NB4 (cell line): ENCODE measurements at places on chromosomes 12 and 14.

GRCh38 chr14:71372411-71372838, 465.2 kb downstream of the PCNX1 start:
- DNase-seq: no peak

DNA sequence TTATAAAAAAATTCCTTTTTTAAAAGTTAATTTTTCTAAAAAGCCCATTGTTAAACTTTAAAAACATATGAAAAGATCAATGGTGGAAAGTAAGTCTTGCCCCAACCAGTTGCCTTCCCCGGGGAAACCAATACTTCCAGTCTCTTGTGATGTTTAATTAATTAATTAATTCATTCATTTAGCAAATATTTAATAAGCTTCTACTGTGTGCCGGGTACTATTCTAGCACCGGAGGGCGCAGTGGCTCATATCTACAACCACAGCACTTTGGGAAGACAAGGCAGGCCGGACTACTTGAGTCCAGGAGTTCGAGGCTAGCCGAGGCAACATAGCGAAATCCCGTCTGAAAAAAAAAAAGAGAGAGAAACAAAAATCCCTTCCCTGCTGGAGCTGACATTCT, 87.4 kb downstream of the HECTD4 start:
- peak; percentile 24 for DNase-seq

- no peak for DNase-seq
Measured at GRCh38 chr14:36227802-36228201, 51.3 kb upstream of the PTCSC3 start.

DNA sequence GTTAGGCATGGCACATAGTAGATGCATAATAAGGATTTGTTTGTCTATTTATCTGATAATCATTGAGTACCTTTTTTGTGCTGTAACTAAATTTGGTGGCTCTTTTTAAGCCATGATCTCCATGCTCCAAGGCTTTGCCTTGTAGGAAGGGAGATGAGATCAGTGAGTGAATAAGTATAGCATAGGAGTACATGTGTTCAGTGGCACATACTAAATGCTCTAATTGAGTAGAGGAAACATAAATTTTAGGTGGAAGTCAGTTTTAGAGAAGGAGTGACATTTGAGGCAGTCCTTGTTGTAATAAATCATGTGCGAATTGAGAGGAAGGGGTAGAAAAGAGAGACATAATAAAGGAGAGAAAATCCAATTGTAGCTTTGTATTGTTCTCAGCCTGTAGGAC, 482.6 kb downstream of the NRXN3 start:
- no peak for DNase-seq

DNA sequence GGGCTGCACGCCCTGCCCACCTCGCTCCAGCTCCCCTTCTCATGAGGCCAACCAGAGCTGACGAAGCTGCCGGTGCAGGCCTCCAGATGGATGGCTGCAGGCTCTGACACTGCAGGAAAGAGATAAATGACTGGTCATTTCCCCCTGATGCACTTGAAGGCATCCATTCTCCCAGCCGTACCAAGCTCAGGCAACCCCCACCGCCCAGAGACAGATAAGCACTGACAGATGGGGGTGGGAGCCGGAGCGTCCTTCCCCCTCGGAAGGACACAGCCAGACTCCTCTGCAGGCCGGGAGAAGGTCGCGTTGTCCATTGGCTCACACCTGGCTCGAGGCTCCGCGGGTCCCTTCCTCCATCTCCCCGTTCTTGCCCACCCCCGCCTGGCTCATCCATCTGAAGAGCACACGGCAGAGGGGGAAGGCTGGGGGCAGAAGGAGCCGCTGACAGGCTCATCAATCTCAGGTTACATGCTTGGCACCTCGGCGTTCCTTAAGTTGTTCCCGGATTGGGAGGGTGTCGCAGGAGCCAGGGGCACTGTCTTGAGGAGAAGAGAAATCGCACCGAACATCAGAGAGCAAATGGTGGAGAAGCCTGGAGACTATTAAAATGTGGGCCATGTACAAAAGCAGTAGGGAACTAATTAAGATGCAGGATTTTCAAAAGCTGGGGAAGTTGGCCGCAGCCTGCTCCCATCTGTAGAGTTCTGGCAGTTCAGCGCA, 151.6 kb downstream of the DPF3 start:
- no peak for DNase-seq

- DNase-seq: no peak
Measured at GRCh38 chr12:110657747-110658146, 31.2 kb downstream of the HVCN1 start.

DNA sequence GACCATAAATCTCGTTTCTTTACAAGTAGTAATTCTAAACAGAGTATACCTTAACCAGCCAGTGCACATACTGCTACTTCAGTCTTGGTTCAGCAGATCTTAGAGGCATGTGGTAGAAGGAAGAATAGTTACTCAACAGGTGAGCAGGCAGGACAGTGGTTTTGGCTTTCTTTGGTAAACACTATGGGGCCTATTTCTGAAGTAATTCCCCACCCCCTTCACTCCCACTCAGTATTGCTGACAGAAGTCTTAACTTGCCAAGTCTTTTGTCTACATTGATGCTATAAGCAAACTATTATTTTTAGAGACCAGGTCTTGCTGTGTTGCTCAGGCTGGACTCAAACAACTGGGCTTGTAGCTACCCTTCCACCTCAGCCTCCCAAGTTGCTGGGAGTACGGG, 68.5 kb downstream of the FBXO34 start:
- DNase-seq: peak; percentile 42

DNA sequence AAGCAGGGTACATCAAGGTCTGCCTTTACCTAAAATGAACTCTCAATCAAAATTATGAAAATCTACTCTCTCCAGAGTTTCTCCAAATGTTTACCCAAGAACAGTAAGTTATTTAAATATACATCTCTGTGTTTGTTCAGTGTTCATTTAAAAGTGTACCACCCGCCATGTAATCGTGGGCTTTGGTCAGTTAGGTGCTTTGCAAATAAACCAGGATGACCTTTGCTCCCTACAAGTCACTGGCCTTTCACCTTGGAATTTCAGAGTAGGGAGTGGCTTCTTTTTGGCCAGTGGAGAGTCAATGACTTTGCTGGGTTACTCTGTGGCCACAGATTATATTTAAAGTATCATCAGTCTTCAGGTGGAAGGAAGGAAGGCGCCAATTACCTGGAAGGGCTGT, 74.6 kb upstream of the PTPRB start:
- DNase-seq: no peak

DNA sequence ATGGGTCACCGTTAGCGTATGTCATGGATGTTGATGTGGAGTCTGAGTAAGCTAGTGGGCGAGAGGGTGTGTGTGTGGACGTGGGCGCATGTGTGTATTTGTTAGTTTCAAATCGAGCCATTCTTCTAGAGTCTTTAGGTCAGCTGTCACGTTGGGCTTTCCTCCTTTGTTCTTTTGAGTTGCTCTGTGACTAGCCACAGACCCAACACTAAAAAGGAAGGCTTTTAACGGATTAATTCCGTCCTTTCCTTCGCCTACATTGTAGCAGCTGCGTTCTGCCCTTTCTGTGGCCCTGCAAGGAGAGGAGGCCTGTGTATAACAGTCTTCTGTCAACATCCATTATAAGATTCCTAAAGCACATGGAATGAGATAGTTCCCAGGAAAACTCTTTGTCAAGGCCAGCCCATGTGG, 117.2 kb upstream of the DNM1L start:
- no peak for DNase-seq

- no peak for DNase-seq
Measured at GRCh38 chr12:20367583-20368113, 689 bp upstream of the PDE3A start.

DNA sequence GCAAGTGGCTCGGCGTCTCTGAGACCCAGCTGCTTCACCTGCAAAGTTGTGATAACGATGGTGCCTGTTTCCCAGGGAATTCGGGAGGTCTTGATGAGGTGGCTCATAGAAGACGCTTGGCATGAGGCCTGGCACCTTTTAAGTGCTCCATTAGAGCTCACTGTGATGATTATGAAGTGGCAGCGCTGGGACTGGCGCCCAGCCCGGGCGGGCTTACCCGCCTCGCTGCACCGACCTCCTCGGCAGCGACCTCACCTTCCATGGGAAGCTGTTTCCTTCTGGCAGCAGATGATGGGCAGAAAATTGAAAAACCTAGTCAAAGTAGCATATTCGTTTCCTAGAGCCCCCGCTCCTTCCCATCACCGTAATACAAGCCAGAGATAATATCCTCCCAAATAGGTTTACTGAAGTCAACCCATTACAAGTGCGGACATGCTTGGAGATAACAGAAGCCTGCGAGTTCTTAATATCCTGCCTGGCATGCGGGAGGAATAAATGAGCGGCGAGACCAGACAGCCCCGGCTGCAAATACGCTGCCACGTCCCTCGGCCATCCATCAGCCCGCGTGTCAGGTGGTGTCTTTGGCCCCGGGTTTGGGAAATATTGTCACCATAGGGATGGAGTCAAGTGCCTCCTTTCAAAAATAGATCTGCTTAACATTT, 35.2 kb upstream of the DLK1 start:
- no peak for DNase-seq

- peak; percentile 98 for DNase-seq
Measured at GRCh38 chr12:94593822-94594442, 56.4 kb downstream of the TMCC3 start.

DNA sequence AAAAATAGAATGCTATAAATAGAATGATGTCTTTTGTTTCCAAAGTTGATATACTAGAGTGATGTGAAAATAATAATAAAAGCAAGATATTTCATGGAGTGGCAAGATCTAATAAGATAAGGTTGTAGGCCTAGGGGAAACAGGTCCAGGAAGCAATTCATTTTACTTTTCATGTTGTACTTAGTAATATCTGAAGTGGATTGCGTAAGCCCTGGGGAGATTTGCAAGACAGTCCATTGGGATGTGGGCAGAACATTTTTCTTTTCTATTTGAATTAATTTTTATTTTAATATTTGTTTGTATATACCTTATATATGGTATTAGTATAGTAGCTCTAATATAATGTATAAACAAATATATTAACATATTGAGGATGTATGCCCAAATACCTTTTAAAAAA, 7.5 kb downstream of the NUBPL start:
- peak; percentile 46 for DNase-seq

- no peak for DNase-seq
Measured at GRCh38 chr14:105865904-105866840, 339.8 kb downstream of the TMEM121 start.

DNA sequence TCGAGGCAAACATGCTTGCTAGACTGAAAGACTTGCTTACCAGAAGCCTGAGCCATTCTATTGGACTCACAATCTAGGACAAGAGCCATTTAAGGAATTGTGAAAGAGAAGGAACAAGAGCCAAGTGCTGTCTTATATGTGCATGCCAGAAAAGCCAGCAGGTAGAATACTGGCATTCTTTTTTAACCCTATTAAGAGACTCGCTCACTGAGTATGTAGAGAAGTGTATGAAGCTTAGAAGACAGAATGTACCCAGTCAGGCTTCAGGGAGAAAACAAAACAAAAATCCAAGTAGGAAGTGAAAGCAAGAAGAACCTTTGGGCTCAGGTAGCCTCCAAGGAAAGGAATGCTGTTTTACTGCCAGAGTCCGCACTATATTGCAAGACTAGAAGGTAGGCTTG, 65.9 kb downstream of the DCAF5 start:
- DNase-seq: no peak

- DNase-seq: no peak
Measured at GRCh38 chr14:49769581-49770211, 1.7 kb downstream of the KLHDC2 start.

DNA sequence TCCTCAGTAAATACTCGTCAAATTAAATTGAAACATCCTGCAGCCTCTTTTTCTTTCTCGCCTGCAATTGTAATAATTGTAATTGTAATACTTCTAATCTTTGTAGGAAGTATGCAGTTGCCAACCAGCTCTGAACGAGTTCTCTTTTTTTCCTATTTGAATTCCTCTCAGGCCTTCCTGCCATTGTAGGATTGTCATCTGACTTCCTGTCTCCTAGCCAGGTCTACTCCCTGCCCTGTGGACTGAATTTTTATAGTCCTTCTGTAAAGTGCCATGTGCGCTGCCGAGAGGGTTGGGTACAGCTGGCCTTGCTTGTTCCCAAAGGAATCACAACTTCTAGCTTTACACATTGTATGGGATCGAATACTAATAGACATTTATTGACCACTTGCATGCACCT, 183.3 kb downstream of the SSPN start:
- no peak for DNase-seq

GRCh38 chr12:66735275-66735674, 56.4 kb upstream of the GRIP1 start:
- no peak for DNase-seq

GRCh38 chr12:107352347-107353081, 259.2 kb upstream of the CRY1 start:
- peak; percentile 50 for DNase-seq

DNA sequence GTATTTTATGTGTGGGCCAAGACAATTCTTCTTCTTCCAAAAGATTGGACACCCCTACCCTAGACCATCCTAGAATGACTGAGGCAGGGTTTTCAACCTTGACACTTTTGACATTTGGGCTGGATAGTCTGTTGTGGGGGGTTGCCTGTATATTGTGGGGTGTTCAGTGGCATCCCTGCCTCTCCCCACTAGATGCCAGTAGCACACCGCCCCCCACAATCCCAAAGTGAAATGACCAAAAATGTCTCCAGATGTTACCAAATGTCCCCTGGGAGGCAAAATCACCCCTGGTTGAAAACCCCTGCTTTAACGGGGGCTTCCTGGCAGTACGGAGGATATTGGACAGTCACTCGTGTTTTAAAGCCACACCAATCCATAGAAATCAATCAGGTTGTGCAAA, 219.6 kb downstream of the PHETA1 start:
- DNase-seq: peak; percentile 63

GRCh38 chr14:100549834-100550625, 37.2 kb downstream of the BEGAIN start:
- no peak for DNase-seq

GRCh38 chr12:4424422-4424821, 21.2 kb downstream of the FGF6 start:
- DNase-seq: no peak

- peak; percentile 25 for DNase-seq
Measured at GRCh38 chr12:119578112-119578511, 15.5 kb upstream of the TMEM233 start.

- DNase-seq: peak; percentile 93
Measured at GRCh38 chr12:55720894-55721444, 776 bp downstream of the RDH5 start.

DNA sequence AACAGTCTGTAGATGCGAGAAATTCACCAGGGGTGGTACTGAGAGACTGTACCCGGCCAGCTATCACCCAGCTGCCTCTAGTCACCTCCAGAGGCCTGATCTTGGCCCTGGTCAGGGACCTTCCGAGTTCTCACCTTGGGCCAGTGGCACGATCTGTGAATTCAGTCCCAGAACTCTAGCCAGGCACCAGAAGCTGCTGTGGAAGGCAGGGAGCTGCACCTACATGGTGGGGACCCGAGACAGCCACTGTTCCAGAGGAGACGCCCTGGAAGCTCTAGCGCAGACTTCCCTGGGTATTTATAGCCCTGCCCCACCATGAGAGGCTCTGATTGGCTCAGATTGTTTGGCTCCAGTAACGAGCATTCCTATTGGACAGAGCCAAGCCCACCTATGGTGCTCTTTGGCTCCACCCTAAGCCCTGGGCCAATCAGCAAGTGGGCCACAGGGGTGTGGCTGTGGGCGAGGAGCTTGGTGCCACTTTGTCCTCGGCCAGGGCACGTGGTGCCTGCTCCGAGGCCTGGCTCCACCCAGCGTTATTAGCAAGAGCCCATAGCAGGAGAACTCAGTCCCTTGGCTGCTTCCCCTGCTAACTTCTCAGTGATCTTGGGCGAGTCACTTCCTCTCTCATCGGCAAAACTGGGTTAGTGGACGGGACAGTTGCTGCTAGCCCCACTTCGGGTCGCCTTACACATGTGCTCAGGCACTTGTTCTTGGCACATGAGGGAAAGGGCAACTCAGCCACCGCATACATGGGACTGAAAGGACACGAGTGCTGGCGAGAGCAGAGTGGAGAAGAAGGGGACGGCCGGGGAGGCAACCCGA, 89.0 kb upstream of the BCL11B start:
- peak; percentile 47 for DNase-seq

GRCh38 chr14:50624447-50624846, 43.7 kb downstream of the SAV1 start:
- no peak for DNase-seq
